Stimulated activated CD4-positive, alpha-beta T cell treated with anti-CD3 and anti-CD28 coated beads, Interleukin-1b, Interleukin-23, amount 100 ng/mL, for 24 hours (primary cell): ENCODE measurements at places on chromosomes 5 and 9.

DNA sequence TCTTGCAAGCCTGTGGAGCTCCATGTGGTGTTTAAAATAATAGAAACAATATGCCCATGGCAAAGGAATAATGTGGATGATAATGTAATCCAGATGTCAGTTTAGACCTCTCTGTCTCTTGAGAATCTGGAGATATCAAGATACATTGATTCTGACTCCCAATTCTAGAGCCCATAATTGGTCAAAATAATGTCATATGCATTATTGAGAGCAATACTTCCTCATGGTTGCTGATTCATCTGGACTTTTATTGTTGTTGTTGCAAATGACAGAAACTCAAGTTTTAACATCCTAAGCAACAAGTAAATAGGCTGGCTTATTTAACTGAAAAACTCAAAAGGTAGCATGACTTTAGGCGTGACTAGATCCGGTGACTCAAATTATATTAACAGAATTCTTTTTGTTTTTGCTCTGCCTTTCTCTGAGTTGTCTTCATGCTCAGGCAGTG lies 152.1 kb downstream of the PCSK1 start:
- DNase-seq = no peak

- DNase-seq = no peak
Observed at GRCh38 chr5:3346111-3346820, 249.4 kb upstream of the IRX1 start.

DNA sequence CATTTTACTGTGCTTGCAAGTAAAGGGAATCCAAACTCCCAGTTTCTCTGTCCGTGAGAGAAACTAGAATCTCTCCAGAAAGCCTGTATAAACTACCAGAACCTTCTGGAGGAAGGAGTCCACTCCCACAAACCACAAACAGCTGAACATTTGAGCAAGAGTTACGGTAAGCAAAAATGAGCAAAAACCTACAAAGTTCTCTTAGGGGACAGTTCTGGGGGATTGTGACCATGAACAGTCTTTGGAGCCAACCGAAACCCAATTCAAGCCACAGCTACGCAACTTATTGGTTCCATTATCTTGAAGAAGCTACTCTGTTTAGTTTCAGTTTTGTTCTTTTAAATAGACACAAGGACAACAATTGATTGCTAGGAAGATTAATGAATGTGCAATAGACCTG lies 330.6 kb downstream of the ASTN2 start:
- DNase-seq = no peak

- DNase-seq = no peak
Observed at GRCh38 chr5:109612278-109612905, 77.3 kb upstream of the MAN2A1 start.

DNA sequence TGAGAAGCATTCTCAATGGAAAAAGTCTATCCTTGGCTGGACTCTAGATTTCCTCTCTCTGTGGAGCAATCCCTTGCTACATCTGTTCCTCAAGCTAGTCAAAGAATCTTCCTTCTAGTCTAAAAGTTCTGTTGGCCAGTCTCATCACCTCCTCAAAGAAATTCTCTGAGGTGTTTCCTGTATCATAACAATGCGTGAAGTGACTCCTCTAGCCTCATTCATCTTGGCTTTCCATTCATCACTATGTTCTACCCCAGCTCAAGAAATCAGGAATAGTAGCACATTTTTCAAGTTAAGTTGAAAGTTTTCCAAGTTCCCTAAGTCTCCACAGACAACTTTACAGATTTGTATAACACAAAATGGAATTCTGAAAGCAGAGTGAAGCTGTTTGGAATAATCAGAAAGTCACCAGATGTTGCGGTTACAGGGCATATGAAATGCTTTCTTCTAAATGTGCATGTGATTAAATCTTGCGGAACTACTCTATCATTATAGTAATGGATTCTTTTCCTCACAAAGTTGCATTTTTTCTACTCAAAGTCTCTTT lies 176.6 kb upstream of the FREM1 start:
- no peak for DNase-seq

DNA sequence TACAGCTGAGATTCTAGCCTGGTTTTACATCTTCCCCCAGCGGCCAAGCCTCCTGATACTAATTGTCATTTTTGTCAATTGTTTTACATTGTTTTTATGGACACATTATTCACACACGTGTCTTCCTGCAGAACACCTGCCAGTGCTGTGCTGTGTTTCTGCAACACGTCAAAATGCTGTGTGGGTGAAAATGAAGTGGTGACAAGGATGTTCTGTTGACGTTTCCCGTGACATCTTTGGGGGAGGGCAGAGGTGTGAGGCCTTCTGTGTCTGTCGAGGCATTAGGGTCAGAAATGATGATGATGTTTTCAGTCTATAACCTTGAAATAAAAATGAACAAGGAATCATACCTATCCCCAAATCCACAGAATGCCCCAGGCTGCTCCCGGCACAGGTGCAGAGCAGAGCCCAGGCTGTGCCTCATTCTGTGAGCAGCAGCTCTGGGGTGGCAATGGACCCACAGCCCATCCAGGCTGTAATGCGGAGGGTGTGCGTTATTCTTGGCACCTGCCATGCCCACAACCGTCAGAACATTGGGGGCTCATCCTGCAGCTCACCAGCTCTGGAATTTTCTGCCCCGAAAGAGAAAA lies 23.6 kb upstream of the CEP72 start:
- DNase-seq = no peak

DNA sequence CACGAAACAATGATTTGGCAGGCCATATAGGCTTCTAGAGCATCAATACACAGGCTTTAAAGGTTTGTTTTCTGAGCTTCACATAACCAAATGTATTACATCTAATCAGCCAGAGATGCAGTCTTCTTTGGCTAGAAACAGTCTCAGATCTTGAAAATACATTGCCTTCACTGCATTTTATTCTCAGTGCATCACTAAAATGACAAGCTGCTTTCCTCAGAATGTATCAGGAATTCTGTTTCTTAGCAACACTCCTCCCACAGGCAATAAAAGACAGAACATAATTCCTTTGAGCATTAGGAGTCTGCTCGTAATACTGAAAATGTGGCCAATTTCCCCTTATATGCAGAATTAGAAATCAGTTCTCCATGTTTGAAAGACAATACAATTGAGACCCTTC lies 36.9 kb downstream of the FEM1C start:
- no peak for DNase-seq

GRCh38 chr9:106921341-106921899 lies 58.5 kb downstream of the ZNF462 start:
- no peak for DNase-seq

DNA sequence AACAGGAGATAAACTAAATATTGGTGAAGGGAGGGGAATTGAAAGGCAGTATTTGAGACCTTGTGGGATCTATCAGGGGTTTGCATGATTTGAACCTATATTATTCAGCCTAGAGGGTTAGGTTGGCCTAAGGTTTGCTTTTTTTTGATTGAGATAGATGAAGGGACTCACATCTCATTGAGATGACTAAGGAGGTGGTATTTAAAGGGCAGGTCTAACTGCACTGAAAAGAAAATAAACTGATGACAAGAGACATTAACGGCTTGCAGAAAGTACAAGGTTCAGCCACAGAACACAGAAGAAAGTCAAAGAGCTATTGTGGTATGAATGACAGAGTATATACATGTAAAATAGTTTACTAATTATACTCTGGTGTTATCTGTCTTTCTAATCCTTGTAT lies 412.7 kb downstream of the CDH10 start:
- DNase-seq = no peak

GRCh38 chr9:81530310-81530810 lies 159.0 kb downstream of the TLE1 start:
- DNase-seq = no peak

GRCh38 chr5:171633776-171634470 lies 151.7 kb upstream of the SMIM23 start:
- DNase-seq = no peak

GRCh38 chr5:34586117-34586885 lies 69.8 kb upstream of the RAI14 start:
- no peak for DNase-seq

DNA sequence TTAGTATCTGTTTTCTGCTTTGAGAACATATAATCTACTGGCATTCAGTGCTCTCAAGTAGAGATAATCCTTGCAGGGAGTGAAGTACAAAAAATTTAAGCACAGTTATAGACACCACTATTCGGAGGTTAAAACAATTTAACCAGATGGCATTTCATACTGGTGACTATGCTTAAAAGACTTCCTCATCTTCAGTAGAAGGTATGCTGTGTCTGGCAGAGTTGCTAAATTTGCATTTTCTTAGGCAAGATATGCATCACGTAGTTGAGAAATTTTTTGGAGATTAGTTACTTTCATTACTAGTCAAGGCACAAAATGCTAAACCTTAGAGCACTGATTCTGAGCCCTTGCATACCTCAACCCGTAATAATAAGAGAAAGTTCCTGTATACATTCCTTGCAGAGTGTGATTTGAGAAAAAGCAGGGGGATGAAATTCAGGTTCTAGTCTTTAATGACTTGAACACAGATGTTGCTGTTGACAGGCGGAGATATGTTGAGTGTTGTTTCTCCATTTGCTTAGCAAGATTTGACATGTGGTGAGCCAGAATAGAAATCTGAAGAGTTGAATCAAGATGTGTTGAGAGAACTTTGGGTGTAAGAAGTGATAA lies 70.8 kb upstream of the STARD4 start:
- DNase-seq = no peak

- no peak for DNase-seq
Observed at GRCh38 chr5:142684508-142685041, 1.3 kb downstream of the FGF1 start.

- no peak for DNase-seq
Observed at GRCh38 chr5:158284242-158284641, 425.3 kb upstream of the CLINT1 start.

- DNase-seq = no peak
Observed at GRCh38 chr9:96491880-96492525, 42.0 kb downstream of the HABP4 start.

GRCh38 chr9:28730111-28730510 lies 1156.8 kb upstream of the C9orf72 start:
- no peak for DNase-seq

DNA sequence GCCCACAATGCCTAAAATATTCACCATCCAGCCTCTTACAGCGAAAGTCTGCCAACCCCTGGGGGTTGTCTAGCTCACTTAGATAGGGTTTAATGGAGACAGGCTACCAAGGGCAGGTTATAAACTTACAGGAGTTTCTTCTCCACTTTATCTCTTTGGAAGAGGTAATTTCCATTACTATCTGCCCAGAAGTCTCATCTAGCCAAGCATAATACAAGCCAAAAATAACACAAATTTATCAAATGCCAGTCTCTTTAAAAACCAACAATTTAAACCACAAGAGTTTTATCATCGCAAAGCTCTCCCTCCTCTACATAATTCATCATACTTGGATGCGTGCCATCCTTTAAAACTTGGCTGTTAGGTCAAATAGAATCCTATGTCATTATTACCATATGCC lies 6.2 kb downstream of the RBM22 start:
- no peak for DNase-seq

DNA sequence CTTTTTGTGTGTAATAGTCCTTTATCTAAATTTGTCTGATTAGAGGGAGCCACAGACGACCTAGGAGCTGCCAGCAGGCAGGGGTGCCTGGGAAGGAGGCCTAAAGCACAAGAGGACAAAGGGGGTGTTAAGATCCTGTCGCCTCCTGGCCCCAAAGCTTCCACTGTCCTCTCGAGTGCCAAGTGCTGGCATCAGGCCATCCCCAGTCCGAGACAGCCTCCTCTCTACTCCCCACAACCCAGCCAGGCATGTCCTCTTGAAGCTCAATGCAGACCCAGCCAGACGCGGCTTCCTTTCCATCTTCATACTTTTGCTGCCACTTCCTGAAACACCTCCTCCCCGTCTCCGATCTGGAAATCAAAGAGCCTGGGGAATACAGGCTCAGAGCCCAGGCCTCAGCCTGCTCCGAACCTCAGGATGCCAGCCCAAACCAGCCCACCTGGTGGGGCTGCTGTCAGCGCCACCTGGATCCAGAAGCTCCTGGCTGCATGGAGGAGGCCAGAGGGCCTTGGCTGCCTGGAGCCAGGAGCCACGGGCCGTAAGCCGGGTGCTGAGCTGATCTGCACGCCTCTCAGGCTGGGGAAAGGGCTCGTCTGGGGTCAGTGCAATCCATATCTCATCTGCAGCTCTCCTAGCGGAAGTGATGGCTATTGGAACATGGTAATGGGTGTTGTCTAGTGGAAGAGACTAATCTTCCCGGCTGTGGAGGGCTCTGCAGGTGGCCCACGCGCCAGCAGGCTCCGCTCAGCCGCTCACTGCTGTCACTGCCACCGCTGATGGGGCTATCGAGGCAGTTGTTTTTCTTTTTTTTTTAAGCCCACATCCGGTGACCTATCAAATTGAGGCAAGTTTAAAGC lies 60.2 kb upstream of the FUBP3 start:
- no peak for DNase-seq

- DNase-seq = no peak
Observed at GRCh38 chr9:131669269-131670157, 70.4 kb downstream of the RAPGEF1 start.

DNA sequence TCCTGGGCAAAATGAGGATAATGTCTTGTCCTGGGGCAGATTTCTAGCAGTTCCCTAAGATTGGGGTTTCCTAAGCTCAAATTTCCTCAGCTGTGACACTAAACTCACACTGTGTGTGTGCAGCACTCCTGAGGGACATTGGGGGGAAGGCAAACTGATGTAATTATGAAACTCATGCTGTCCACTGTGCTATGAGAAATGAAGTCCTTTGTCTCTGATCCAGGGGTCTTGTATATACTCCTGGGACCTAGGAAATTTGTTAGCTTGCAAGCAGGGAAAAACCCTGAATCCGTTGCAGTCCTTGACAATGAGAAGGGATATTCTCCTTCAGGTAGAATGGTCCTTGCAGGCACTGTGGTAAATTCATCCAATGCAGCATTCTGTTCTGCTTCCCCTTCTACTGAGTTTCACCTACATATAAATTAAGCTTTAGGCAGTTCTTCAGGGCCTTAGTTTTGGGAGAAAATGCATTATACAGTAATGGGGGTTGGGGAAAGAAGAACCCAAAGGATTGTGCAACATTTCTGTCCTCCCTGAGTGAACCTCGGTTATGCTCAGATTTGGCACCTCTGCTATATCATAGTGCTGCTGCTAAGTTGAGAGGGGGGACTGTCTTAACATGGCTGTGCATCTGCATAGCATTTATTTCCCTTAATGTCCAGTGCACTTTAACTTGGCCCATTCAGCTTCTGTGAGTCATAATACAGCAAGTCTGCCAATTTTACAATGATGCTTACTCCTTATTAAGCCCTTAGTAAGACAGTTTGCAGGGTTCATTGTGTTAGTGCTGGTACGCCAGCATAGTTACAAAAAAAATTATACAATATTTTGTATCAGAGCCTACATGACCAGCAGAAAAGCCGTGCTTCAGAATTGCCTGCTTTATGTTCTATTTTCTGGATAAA lies 80.2 kb downstream of the PJA2 start:
- no peak for DNase-seq

- DNase-seq = no peak
Observed at GRCh38 chr5:147404706-147405105, 105.2 kb downstream of the DPYSL3 start.

- no peak for DNase-seq
Observed at GRCh38 chr9:130407916-130408663, 36.7 kb upstream of the ASS1 start.
